Small intestine (tissue), 16 donors: ENCODE measurements at places on chromosomes 3 and 15. TPM values are rescaled to one million over a fixed set of nuclear protein-coding genes. Genes with fewer than 3 reads are reported as not detected.

- no peak overlapping the region for H3K4me3 ChIP-seq
- H3K27ac ChIP-seq: no peak overlapping the region
- peak; percentile 15 for DNase-seq
- H3K4me1 ChIP-seq: no peaks in the 10 kb centered on the region
These were observed 19.0 kb downstream of the USP13 start for GRCh38 chr3:179671747-179672242.

- no peak for DNase-seq
- no peaks in the 10 kb centered on the region for H3K36me3 ChIP-seq
- no peaks in the 10 kb centered on the region for H3K27me3 ChIP-seq
- no peak overlapping the region for H3K27ac ChIP-seq
- H3K4me1 ChIP-seq: no peaks in the 10 kb centered on the region
These were observed 718.2 kb upstream of the GRM7 start for GRCh38 chr3:6142707-6143106.

DNA sequence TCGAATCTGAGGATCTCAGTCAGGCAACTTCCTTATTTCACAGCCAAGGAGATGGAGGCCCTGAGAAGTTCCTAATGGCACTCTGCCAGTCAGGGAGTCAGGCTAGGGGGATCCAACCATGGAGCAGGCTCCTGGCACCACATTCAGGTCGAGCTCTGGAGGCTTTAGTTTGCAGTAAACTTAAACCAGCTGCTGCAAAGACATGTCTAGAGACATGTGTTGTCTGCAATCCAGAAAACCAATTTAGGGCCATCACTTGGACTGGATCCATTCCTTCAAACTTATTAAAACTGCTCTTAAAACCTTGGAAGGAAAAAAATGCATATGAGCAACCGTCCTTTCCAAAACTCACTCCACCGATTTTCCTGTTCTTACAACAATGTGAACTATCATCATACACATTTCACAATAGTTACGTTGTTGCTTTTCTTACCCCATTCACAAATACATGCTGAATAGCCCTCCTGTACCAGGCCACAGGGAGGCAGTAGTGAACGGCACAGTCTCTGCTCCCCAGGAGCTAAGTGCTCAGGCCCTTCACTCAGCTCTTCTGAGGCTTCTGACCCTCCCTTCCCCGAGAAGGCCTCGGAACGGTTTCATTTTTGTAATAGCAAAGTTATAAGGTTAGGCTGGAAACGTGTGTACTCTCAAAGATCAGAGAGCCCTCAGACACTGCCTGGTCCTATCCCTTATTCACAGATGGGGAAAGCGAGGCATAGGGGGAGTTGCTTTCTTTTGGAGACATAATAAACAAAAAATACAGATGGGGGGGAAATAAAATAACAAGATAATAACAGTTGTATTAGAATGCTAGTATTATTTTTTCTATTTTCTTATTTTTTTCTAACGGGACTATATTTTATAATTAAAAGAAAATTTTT is 20.1 kb downstream of the RFT1 start:
- peak; percentile 70 for DNase-seq
- H3K4me3 ChIP-seq: no peak overlapping the region
- H3K4me1 ChIP-seq: no peaks in the 10 kb centered on the region
- H3K27me3 ChIP-seq: no peaks in the 10 kb centered on the region
- H3K27ac ChIP-seq: peak overlapping the region; percentile 27

DNA sequence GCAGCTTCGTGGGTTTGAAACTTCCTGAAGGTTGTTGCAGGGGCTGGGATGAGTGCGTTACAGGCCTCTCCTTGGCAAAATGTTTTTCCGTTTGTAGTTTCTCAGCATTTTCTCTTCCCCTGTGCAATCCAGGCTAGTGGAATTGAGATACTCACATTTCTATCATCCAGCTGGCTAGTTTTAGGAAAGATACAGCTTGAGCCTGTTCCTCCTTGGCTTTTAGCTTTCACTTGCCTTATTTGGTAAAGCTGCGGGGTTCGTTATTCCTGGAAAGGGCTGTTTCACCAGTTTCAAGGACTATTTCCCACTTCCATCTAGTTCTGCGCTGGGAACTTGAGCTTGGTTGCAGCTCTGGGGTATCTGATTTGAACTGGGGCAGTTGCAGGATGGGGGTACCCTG is 90.3 kb downstream of the ITPR1 start:
- H3K36me3 ChIP-seq: no peaks in the 10 kb centered on the region
- H3K4me1 ChIP-seq: peaks cover 4% of the 10 kb centered on the region
- no peak overlapping the region for H3K4me3 ChIP-seq
- H3K27ac ChIP-seq: no peak overlapping the region
- no peak for DNase-seq

GRCh38 chr3:33795856-33796536 is 2.4 kb upstream of the PDCD6IP start:
- peaks cover 7% of the 10 kb centered on the region for H3K4me1 ChIP-seq
- no peak overlapping the region for H3K27ac ChIP-seq
- DNase-seq: no peak
- no peak overlapping the region for H3K4me3 ChIP-seq
- H3K36me3 ChIP-seq: no peaks in the 10 kb centered on the region
- no peaks in the 10 kb centered on the region for H3K27me3 ChIP-seq

DNA sequence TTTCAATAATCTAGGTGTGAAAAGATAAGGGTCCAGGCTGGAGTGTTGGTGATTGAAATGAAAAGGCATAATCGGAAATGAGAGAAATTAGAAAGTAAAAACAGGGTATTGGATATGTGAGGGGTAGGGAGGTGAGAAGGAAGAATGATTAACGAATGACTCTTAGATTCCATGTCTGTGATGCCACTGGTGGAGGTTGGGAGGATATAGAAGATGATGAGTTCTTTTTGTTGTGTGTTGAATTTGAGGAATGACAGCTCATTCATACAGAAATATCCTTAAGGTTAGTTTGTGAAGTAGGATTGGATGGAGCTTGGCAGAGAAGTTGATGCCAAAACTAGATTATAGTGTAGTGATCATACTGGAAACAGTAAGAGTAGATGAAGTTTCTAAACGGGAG is 72.2 kb upstream of the CCNL1 start:
- DNase-seq: no peak
- H3K27ac ChIP-seq: no peak overlapping the region

DNA sequence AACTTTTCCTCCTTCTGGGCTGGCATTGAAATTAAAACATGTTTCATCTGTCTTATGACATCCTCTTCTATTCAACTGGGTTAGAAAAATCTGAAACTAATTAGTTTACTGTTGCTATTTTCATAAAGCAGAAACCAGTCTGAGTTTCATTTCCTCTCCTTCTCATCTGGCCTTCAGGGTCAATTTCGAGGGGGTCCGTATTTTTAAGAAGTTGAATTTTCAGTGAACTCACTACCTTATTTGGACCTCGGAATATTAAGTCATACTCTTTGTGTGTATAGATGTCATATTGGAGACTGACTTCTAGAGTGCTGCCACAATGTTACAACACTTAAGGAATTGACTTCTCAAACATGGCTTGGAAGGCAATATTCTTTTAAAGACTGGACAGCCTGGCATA is 485.9 kb downstream of the SQOR start:
- H3K27ac ChIP-seq: no peak overlapping the region
- H3K27me3 ChIP-seq: no peaks in the 10 kb centered on the region
- no peaks in the 10 kb centered on the region for H3K36me3 ChIP-seq
- no peak overlapping the region for H3K4me3 ChIP-seq

DNA sequence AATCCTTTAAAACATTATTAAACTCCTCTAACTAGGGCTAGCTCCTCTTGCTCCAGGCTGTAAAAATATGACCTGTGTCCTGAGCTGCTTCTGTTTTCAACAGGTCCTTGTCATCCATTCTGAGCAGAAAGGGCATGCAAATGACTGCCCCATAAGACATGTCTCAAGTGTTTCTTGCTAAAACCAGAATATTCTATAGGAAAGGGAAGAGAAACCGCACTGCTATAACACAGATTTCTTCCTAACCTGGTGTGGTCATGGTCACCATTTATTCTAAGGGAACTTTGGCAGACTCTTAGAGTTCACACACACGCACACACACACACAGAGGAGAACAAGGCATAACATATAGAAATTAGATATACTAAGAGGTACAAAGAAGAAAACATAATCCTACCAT is 34.2 kb upstream of the B3GNT5 start:
- peaks cover 29% of the 10 kb centered on the region for H3K4me1 ChIP-seq
- H3K36me3 ChIP-seq: no peaks in the 10 kb centered on the region
- no peak overlapping the region for H3K27ac ChIP-seq
- no peak for DNase-seq

- H3K27me3 ChIP-seq: no peaks in the 10 kb centered on the region
- peaks cover 36% of the 10 kb centered on the region for H3K4me1 ChIP-seq
- no peaks in the 10 kb centered on the region for H3K36me3 ChIP-seq
- no peak overlapping the region for H3K4me3 ChIP-seq
- DNase-seq: no peak
These were observed 4.6 kb upstream of the TM4SF1 start for GRCh38 chr3:149382101-149382467.

GRCh38 chr3:141769221-141769894 is 6.2 kb downstream of the GRK7 start:
- no peak overlapping the region for H3K27ac ChIP-seq
- H3K36me3 ChIP-seq: no peaks in the 10 kb centered on the region
- DNase-seq: peak; percentile 9
- no peak overlapping the region for H3K4me3 ChIP-seq
- no peaks in the 10 kb centered on the region for H3K27me3 ChIP-seq

- H3K27ac ChIP-seq: no peak overlapping the region
- DNase-seq: peak; percentile 74
- no peaks in the 10 kb centered on the region for H3K27me3 ChIP-seq
- no peak overlapping the region for H3K4me3 ChIP-seq
These were observed 244.1 kb downstream of the SLCO3A1 start for GRCh38 chr15:92097474-92098178.

GRCh38 chr3:159232966-159233365 is 431.1 kb downstream of the MFSD1 start:
- no peaks in the 10 kb centered on the region for H3K27me3 ChIP-seq
- no peak overlapping the region for H3K27ac ChIP-seq
- no peaks in the 10 kb centered on the region for H3K4me1 ChIP-seq

DNA sequence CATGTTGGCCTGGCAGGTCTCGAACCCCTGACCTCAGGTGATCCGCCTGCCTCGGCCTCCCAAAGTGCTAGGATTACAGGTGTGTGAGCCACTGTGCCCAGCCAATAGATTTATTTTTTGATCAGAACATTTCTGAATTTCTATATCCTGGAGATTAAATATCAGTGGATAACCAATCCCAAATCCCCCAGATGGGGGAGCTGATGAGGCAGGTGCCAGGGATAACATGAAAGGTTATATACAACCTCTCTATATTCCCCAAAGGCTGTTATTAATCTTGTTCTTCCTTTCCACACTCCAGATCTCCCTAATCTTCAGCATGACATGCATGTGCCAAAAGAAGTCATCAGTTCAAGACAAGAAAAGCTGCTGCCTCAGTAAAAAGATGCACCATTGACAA is 112.3 kb downstream of the WDR76 start:
- DNase-seq: no peak
- H3K27ac ChIP-seq: no peak overlapping the region
- no peaks in the 10 kb centered on the region for H3K4me1 ChIP-seq
- no peaks in the 10 kb centered on the region for H3K27me3 ChIP-seq

DNA sequence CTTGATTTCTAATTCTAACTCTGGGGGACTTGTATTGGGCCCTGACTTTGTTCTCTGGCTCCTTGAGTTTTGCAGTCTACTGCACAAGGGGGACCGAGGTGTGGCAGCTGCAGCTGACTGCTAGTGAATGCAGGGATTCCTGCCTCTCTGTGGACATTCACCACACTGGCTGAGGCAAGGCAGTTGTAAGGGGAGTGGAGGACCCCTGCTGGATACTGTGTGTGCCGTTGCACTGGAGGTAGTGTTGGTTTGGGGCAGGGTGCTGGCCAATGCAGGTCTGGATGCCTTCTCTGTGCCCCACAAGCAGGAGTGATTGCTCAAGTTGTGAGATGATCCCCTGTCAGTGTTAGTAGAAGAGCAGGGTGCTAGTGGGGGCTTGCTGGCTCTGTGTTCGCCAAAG is 626.1 kb downstream of the SQOR start:
- H3K27me3 ChIP-seq: no peaks in the 10 kb centered on the region
- H3K27ac ChIP-seq: no peak overlapping the region
- no peak overlapping the region for H3K4me3 ChIP-seq
- no peak for DNase-seq
- no peaks in the 10 kb centered on the region for H3K36me3 ChIP-seq

GRCh38 chr3:153313302-153313965 is 151.4 kb downstream of the RAP2B start:
- no peaks in the 10 kb centered on the region for H3K27me3 ChIP-seq
- H3K4me1 ChIP-seq: no peaks in the 10 kb centered on the region
- DNase-seq: no peak

DNA sequence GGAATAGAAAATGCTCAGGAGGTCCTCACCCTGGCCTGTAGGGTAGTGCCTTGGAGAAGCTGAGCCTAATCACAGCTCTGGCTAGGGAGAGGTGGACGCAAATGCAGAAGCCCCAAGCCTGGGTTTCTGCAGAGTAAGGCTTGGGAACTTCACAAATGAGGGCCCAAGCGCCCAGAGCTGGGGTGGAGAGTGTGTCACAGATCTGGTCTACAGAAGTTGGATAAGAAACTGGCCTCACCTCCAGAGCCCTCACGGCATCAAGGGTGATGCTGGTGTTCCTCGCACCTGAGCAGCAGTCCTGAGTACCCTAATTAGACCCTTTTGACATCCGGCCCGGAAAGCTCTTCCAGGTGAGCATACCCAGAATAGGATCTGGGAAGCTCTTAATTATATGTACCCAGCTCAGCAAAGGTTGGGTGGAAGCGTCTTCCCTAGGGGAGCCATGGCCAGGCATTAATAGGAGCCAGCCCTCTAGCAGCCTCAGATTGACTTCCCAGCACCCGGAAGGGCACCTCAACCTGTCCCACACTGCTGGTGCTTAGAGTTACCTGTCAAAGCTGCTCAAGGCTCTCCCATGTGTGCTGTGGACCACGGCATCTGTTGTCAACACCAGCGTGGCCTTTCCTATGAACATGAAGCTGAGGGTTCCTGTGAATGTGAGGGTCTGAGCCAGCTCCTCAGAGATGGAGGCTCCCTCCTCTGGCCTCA is 31.8 kb downstream of the RBM5 start:
- peaks cover 2% of the 10 kb centered on the region for H3K4me1 ChIP-seq
- H3K36me3 ChIP-seq: peaks cover 68% of the 10 kb centered on the region
- peak; percentile 16 for DNase-seq
- H3K27me3 ChIP-seq: no peaks in the 10 kb centered on the region

GRCh38 chr3:49996016-49996415 is 56.1 kb downstream of the RBM6 start:
- no peak overlapping the region for H3K27ac ChIP-seq
- H3K4me3 ChIP-seq: no peak overlapping the region
- no peak for DNase-seq
- no peaks in the 10 kb centered on the region for H3K4me1 ChIP-seq

GRCh38 chr3:178381555-178381954 is 154.7 kb upstream of the KCNMB2 start:
- no peak overlapping the region for H3K4me3 ChIP-seq
- no peaks in the 10 kb centered on the region for H3K27me3 ChIP-seq
- H3K4me1 ChIP-seq: no peaks in the 10 kb centered on the region
- DNase-seq: no peak
- no peaks in the 10 kb centered on the region for H3K36me3 ChIP-seq

- H3K36me3 ChIP-seq: no peaks in the 10 kb centered on the region
- peak; percentile 84 for DNase-seq
- no peak overlapping the region for H3K4me3 ChIP-seq
- H3K27ac ChIP-seq: peak overlapping the region; percentile 36
- peaks cover 2% of the 10 kb centered on the region for H3K4me1 ChIP-seq
- H3K27me3 ChIP-seq: no peaks in the 10 kb centered on the region
These were observed 3.5 kb upstream of the MTFMT start for GRCh38 chr15:65032801-65033537.

Gene NR2E3
- polyA plus RNA-seq: 0.27 TPM

Gene SPESP1
- polyA plus RNA-seq: 1.3 TPM

Gene GOLGA8K
- 0.07 TPM for polyA plus RNA-seq

Gene IL12A
- polyA plus RNA-seq: not detected

Gene STARD5
- 7.8 TPM for polyA plus RNA-seq

Gene PARP15
- polyA plus RNA-seq: 1.1 TPM

Gene SEC22C
- polyA plus RNA-seq: 43.0 TPM

Gene RBM5
- polyA plus RNA-seq: 85.7 TPM

Gene KLF15
- polyA plus RNA-seq: 9.7 TPM

Gene ABHD6
- 42.9 TPM for polyA plus RNA-seq

Gene TYRO3
- polyA plus RNA-seq: 57.9 TPM
